Endothelial cell (in vitro differentiated cells): ENCODE measurements at places on chromosomes 1 and 21.

DNA sequence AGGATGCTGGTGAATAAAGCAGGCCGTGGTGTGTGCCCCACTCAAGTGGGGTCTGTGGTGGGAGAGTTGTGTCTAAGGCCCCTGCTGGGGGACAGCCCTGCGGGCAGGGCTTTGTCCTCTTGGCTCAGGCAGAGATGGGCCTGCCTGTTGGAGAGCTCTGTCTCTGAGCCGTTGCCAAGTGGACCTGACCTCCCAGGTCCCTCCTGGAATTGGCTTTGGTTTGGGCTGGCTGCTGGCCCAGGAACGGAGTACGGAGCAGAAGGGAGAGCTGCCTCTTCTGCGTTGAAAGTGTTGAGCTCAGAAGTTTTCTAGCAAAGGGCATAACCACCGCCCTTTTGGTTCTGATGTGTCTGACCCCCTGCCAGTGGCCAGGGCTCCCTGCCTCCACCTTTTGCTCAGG is 153.9 kb downstream of the PEX14 start:
- H3K4me3 ChIP-seq: peak overlapping the region; percentile 59
- H3K27me3 ChIP-seq: peaks cover 8% of the 10 kb centered on the region
- DNase-seq: no peak
- peaks cover 2% of the 10 kb centered on the region for H3K4me1 ChIP-seq
- H3K27ac ChIP-seq: peak overlapping the region; percentile 31
- peaks cover 10% of the 10 kb centered on the region for H3K36me3 ChIP-seq

- no peak overlapping the region for H3K4me3 ChIP-seq
- H3K27me3 ChIP-seq: peaks cover 2% of the 10 kb centered on the region
- no peak for DNase-seq
- no peak overlapping the region for H3K27ac ChIP-seq
- no peaks in the 10 kb centered on the region for H3K36me3 ChIP-seq
These were observed 40.1 kb upstream of the FOXO6 start for GRCh38 chr1:41320895-41321676.

- no peaks in the 10 kb centered on the region for H3K27me3 ChIP-seq
- DNase-seq: no peak
- no peak overlapping the region for H3K27ac ChIP-seq
- no peak overlapping the region for H3K4me3 ChIP-seq
- H3K36me3 ChIP-seq: peaks cover 36% of the 10 kb centered on the region
These were observed 39.4 kb upstream of the FAM3B start for GRCh38 chr21:41277196-41277595.

- H3K27me3 ChIP-seq: no peaks in the 10 kb centered on the region
- peak; percentile 16 for DNase-seq
- H3K36me3 ChIP-seq: no peaks in the 10 kb centered on the region
- H3K4me1 ChIP-seq: peaks cover 5% of the 10 kb centered on the region
- H3K4me3 ChIP-seq: no peak overlapping the region
These were observed 43.4 kb upstream of the RHOU start for GRCh38 chr1:228691926-228692325.

DNA sequence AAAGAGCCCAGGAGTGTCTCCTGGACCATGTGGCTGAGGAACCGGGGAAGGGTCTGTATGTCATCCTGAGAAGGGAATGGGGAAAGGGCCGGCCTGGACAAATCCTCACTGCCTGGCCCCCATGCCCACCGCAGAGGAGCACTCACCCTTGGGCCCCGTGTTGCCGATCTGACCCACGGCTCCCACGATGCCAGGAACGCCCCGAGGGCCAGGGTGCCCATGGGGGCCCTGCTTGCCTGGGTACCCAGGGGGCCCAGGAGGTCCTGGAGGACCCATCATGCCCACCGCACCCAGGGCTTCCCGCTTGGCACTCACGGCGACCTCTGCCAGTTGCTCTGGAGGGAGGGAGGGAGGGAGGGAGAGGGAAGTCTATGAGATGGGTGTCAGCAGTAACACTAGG is 14.6 kb downstream of the COL9A2 start:
- no peaks in the 10 kb centered on the region for H3K36me3 ChIP-seq
- H3K27ac ChIP-seq: no peak overlapping the region
- no peak overlapping the region for H3K4me3 ChIP-seq
- H3K27me3 ChIP-seq: peaks cover 2% of the 10 kb centered on the region
- DNase-seq: no peak
- no peaks in the 10 kb centered on the region for H3K4me1 ChIP-seq

DNA sequence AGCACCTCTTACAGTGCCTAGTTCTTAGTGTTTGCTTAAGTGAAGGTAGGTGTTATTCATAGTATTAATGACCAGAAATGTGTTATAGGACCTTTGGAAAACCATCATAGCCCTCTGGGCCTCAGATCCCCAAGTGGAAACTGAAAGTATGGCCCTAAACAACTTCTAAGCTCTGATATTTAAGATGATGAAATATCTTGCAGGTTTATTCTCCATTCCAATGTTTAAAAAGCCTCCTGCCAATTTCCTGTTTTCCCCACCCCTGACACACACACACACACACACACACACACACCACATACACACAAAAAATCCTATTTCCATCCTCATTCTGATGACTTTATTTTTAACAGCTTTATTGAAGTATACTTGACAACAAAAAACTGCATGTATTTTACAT is 108.2 kb downstream of the DIRAS3 start:
- H3K27ac ChIP-seq: no peak overlapping the region
- no peak overlapping the region for H3K4me3 ChIP-seq

DNA sequence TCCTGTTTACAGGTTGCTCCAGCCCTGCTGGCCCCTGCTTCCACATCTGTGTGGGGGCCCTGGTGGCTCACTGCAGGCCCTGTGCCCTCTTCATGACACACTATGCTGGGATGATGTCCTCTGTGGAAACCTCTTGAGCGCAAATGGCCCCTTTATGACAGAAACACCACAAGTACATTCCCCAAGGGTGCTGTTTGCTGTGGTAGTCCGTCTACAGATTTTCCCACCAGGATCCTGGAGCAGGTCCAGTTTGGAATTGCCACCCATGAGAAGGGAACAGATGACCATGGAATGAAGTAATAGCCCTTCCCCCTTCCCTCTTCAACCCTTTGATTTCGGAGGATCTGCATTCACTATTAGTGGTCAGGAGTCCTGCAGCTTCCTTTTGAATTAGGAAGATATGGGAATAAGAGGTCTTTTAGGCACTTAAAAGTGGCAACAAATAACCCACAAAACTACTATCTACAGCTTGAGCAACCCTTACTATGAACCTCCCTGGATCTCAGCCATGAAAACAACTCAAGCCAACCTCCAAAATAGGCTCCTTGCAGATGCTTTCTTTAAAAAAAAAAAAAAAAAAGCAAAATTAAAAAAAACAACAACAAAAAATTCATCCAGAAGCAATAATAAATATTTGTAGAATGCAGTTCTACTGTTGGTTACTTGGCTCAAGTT is 121.9 kb upstream of the TSPAN2 start:
- no peak for DNase-seq
- no peak overlapping the region for H3K4me3 ChIP-seq
- H3K4me1 ChIP-seq: peaks cover 8% of the 10 kb centered on the region
- no peak overlapping the region for H3K27ac ChIP-seq
- H3K27me3 ChIP-seq: no peaks in the 10 kb centered on the region

DNA sequence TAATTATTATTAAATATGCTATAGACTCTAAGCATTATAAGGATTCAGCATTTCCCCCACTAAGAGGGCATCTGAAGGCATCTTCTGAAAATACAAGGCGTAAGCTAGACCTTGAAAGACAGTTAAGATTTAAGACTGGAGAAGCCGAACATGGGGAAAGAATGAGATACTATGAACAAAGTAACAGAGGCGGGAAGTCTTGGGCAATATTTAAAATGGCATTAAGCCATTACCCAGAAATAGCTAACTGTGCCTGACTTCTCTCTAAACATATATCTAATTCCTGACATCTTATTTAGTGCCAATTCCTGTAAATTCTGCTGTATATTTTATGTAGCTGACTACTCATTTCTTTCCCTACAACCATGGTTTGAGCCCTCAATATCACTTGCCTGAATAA is 20.9 kb downstream of the DPH5 start:
- peaks cover 27% of the 10 kb centered on the region for H3K4me1 ChIP-seq
- DNase-seq: no peak
- H3K4me3 ChIP-seq: no peak overlapping the region

DNA sequence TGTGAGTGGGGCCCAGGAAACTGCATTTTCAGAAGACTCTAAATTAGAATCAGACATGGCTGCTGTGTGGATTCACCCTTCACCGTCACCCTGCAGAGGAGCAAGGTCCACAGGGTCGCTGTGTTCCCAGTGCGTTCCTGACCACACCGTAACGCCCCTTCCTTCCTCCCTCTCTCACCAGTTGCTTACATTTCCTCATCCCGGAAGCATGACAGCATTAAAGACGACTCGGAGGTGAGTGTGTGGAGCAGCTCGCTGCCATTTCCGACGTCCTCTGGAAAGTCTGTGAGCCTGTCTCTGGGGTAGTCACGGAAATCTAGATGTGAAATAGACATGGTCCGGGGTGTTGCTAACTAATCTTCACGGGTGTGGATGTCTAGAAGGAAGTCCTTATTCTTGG is 45.9 kb downstream of the FAAP20 start:
- no peaks in the 10 kb centered on the region for H3K4me1 ChIP-seq
- no peak overlapping the region for H3K4me3 ChIP-seq
- no peak overlapping the region for H3K27ac ChIP-seq
- no peak for DNase-seq

GRCh38 chr1:235211517-235211916 is 50.5 kb upstream of the RBM34 start:
- peaks cover 2% of the 10 kb centered on the region for H3K27me3 ChIP-seq
- H3K27ac ChIP-seq: no peak overlapping the region
- H3K36me3 ChIP-seq: peaks cover 17% of the 10 kb centered on the region
- DNase-seq: no peak
- H3K4me1 ChIP-seq: peaks cover 8% of the 10 kb centered on the region

DNA sequence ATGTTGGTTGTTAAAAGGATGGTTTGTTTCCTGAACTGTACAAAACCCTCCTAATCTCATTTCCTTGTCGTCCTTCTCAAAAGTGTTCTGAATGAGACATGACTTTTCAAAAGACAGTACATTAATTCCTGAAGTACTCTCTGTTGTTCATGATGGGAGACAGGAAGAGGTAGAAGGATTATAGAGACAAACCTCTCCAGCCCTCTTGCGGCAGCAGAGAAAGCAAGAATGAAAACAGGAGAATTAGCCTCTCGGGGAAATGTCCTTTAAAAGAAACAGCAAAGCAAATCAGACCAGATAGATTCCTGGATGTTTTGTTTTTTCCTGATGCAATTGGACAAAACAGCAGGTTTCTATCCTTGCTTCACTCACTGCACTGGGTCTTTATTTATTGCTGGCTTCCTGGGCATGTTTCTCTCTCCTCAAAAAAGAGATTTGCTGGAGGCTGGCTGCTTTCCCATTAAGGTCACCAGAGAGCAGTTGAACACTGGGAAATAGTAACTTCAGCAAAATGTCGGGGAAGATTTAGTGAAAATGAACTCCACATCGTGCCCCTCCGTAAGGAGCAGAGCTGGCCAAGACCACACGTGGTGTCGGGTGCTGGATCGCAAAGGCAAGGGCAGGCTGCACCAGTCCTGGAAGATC is 145.8 kb upstream of the SYT6 start:
- H3K27ac ChIP-seq: no peak overlapping the region
- H3K27me3 ChIP-seq: peaks cover 2% of the 10 kb centered on the region
- H3K4me3 ChIP-seq: no peak overlapping the region
- no peak for DNase-seq
